ENCODE measurements at places on chromosomes 3 and 15. TPM values are rescaled to one million over a fixed set of nuclear protein-coding genes. Genes with fewer than 3 reads are reported as not detected.

The USP4 gene
- 92.8 TPM for total RNA-seq

The EFCAB12 gene
- 0.93 TPM for total RNA-seq

The ST3GAL6 gene
- 0.88 TPM for total RNA-seq

The GPR62 gene
- total RNA-seq = not detected

The GOLGA6L4 gene
- total RNA-seq = 0.80 TPM

The GNB4 gene
- total RNA-seq = 0.59 TPM

The DIPK2A gene
- 19.8 TPM for total RNA-seq

DNA sequence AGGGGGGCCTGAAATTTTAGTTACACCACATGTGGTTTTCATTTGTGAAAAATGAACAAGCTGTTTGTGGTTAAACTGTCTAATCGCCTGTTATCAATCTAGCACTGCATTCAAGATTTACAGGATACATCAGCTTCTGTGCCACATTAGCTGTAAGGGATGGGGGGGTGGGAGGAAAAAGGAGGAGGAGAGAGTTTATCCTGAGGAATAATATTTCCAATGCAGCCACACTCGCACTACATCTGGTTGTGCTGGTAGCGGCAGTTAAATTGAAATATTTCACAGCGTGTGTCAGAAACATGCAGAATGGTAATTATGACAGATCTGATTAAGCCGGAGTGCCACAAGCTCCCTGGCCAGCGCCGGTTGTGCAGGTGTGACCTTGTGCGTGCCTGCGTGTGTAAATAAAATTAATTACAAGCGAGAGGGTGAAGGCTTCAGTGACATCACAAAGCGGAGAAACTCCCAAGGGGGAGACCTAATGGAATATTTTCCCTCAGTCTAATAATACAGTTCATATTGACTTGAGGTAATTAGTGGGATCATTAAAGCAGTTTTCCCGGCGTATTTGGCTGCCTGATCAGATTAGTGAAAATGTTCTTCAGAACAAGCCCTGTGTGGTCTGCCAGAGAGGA, 55.5 kb downstream of the SATB1 start:
- no peak for DNase-seq

DNA sequence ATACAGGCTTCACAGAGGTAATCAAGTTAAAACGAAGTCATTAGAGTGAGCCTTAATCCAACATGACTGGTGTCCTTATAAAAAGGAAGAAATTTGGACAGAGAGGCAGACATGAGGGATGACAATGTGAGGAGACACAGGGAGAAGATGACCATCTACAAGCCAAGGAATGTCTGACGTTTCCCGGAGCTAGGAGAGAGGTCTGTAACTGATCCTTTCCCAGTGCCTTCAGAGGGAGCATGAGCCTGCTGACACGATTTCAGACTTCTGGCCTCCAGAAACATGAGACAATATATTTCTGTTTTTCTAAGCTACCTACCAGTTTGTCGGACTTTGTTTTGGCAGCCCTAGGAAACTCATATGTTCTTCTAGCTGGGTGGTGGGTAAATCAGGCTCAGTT, 15.1 kb downstream of the TM4SF1 start:
- DNase-seq = no peak

DNA sequence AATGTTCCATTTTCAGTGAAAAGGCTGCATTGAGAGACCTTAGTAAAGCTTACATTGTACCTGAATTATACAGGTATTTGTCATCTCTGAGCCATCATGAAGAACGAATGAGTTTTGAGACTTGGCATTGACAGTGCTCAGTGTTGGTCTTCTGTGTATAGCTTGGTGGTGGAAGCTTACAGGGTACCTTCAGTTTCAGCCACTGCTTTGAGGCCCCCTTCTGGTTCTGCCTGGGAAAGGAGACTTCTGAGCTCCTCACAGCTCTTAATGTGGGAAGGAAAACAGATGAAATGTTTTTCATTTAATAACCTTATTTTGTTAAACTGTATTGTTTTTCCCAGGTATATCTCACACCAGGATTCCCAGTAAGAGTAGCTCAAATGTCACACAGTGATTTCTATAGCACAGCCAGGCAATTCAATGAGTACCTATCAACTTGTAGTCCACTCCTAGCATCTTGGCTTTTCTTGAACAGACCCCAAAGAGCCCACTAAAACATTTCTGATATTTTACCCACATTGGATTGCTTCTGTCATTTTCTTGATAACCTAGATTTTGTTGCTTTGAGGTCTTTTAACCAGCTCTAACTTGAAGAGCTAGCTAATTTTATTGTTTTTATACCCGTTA, 5.6 kb downstream of the SERPINI1 start:
- no peak for DNase-seq

All from activated naive CD4-positive, alpha-beta T cell treated with anti-CD3 and anti-CD28 coated beads, Interleukin-2, amount 50 U/mL, for 72 hours (primary cell).